ENCODE measurements at places on chromosomes 11 and 22. TPM values are rescaled to one million over a fixed set of nuclear protein-coding genes. Genes with fewer than 3 reads are reported as not detected.

BTBD18 gene
- not detected for total RNA-seq

SEC14L6 gene
- not detected for total RNA-seq

MOV10L1 gene
- not detected for total RNA-seq

ST14 gene
- total RNA-seq, result 0.06 TPM

Measured in activated CD8-positive, alpha-beta memory T cell treated with anti-CD3 and anti-CD28 coated beads for 36 hours (primary cell).